GM23248 (cell line): ENCODE measurements at places on chromosomes 5 and 9. TPM values are rescaled to one million over a fixed set of nuclear protein-coding genes. Genes with fewer than 3 reads are reported as not detected.
A peak's percentile ranks its signal among the peaks of the same experiment; 100 is the strongest.

- DNase-seq = peak; percentile 83
Measured at GRCh38 chr5:141343242-141343952, at the start of gene PCDHGA3. TSS of gene PCDHGA3 (plus strand) at chr5:141343829. CDS start at chr5:141344034, 205 bp downstream.

- DNase-seq = no peak
Measured at GRCh38 chr5:56898213-56898612, 11.2 kb upstream of the SETD9 start.

DNA sequence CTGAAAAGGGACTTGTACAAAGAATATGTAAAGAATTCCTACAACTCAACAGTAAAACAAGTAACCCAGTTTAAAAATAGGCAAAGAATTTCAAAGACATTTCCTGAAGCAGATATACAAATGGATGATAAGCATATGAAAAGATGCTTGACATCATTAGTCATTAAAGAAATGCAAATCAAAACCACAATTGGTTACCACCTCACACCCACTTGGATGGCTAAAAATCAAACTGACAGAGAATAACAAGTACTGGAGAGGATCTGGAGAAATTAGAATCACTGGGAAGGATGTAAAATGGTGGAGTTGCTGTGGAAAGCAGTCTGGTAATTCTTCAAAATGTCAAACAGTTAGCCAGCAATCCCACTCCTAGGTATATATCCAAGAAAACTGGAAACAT, 12.5 kb upstream of the FOXE1 start:
- no peak for DNase-seq

ARSI gene
- total RNA-seq = 4.2 and 4.3 TPM in 2 replicates

C5orf52 gene
- not detected in 2 replicates for total RNA-seq

TMEM232 gene
- 1.3 and 6.2 TPM in 2 replicates for total RNA-seq

SV2C gene
- total RNA-seq = not detected in 2 replicates

- DNase-seq = peak; percentile 52
Measured at GRCh38 chr5:141692919-141693725, 11.1 kb upstream of the ARAP3 start.

BHMT2 gene
- 4.4 and 15.9 TPM in 2 replicates for total RNA-seq

DNA sequence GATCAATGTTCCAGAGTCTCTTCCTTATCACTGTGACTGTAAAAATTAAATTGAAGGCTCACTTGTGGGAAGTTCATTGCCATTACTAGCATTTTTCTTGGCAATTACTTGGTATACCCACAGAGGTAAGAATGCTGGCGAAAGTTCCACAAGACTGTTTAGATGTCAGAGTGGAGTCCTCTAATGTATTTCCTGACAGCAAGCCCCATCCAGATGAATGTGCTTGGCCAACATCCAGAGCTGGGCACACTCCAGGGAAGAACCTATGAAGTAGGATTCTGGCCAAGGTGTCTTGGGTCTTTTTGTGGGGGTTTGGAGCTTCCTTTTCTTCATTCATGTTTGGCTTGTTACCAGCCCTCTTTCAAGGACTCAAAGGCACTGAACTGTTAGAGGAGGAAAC, 473.6 kb downstream of the DMAC1 start:
- no peak for DNase-seq

- no peak for DNase-seq
Measured at GRCh38 chr9:136777359-136777758, 13.0 kb upstream of the LCN15 start.

GRCh38 chr5:36897616-36898015, 21.0 kb downstream of the NIPBL start:
- DNase-seq = peak; percentile 60

NMUR2 gene
- total RNA-seq = not detected in 2 replicates

DIMT1 gene
- total RNA-seq = 41.7 and 70.8 TPM in 2 replicates

SLCO6A1 gene
- total RNA-seq = not detected in 2 replicates

GRCh38 chr5:89043676-89044075, 160.7 kb upstream of the MEF2C start:
- DNase-seq = no peak

- DNase-seq = peak; percentile 65
Measured at GRCh38 chr9:93468763-93469456, 15.5 kb upstream of the FAM120AOS start.

GRCh38 chr5:177550122-177550521, 4.2 kb downstream of the FAM193B start:
- no peak for DNase-seq

- DNase-seq = peak; percentile 47
Measured at GRCh38 chr9:76876098-76876497, 29.8 kb downstream of the PRUNE2 start.

MSX2 gene
- 2.4 and 3.0 TPM in 2 replicates for total RNA-seq

DNA sequence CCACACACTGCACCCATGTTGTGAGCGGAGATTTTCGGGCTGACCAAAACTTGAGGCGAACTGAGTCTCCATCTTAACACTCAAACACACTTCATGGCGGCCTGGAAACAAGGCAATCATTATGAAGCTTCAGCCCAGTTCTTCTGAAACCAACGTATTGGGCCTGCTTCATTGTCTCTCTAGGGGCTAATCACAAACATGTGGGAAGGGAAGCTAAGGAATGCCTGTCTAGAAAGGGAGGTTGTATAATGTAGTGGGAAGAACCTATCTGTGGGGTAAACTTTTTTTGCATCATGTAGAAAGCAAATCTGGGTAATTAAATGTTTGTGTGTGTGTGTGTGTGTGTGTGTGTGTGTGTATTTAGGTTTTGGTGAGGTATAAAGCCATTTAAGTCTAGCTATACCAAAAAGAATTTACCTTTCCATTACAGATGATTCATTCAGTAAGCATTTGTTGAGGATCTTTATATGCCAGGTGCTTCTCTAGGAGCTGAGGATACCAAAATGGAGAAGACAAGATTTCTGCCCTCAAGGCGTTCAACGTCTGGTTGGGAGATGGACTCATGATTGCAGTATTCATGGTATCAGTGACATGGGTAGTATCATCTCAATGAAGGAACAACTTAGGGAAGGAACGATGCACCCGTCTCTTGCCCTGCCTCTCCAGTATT, 29.4 kb downstream of the SLC1A3 start:
- no peak for DNase-seq

DNA sequence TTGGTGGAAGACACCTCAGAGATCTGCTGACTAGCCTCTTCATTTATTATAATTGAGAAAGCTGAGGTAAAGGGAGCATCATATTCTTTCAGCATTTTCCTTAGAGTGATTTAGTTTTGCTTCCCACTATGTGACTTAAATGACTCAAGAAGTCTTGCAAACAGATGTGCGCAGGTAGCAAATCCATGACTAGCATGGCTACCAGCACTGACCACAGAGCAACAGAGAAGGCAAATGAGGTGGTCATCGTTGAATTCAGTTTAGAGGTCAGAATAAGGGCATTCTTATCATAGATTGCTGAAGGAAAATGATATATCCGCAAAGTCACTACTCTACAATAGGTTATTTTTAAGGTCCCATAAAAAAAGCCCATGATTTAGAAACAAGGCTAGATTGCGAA, 162.2 kb downstream of the PIK3R1 start:
- no peak for DNase-seq

- no peak for DNase-seq
Measured at GRCh38 chr5:116394186-116394867, 180.3 kb downstream of the SEMA6A start.

DNA sequence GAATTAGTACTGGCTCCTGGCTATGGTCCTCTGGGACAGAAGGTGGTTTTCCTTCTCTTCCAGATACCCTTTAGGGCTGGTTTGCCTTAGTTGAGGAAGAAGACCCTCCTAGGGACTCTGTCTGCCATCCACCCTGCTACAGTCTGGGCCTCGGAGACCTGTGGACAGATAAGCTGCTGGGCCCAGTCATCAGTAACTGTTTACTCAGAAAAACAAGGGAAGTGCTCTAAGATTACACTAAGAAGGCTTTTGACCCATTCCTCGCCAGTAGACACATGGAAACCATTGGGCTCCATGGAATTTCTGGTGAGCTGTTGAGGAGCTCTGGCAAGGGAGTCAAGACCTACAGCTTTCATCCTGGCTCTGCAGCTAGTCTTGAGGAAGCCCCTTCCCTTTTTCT, 31.2 kb downstream of the LARP1 start:
- DNase-seq = no peak

GRCh38 chr5:121525706-121526105, 326.0 kb upstream of the FTMT start:
- DNase-seq = no peak

- no peak for DNase-seq
Measured at GRCh38 chr9:39587844-39588499, 232.5 kb downstream of the SPATA31A1 start.

DNA sequence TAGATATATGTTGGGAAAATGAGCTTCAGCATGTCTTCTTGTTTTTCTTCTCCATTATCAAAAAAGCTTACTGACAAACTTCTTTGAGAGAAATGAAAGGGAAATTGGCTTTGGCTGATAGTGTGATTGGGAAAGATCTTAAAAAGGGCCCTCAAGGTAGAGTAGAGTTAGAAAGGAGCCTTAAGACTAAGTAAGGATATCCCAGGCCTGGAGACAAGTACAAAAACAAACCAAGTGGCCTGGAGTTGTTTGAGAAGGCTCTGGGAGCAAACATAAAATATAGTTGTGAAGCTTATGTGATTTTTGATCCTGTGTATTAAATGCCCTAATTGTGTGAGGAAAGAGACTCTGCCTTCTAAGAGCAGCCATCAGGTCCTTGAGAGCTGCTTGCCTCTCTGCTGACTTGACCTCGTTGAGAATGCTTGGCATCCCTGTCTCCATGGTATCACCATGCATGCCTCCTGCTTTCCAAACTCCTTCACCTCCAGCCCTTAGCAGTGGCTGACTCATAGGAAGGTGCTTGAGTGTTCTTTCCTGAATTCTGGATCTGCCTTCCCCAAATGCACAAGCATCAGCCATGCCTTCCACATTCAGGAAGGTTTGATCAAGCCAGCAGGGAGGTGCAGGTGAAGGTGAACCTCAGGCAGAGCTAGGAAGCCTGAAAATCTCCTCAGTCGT, 78.9 kb downstream of the SMARCA2 start:
- DNase-seq = peak; percentile 73

TOR1A gene
- total RNA-seq = 63.6 and 73.6 TPM in 2 replicates

GRCh38 chr9:115135821-115136778, 18.1 kb upstream of the TNC start:
- DNase-seq = peak; percentile 93

- peak; percentile 23 for DNase-seq
Measured at GRCh38 chr9:87195306-87195705, 248.0 kb upstream of the GAS1 start.

GRCh38 chr5:58019614-58020013, 440.3 kb downstream of the PLK2 start:
- DNase-seq = no peak
